ENCODE measurements at places on chromosomes 13 and 19.

- no peak for DNase-seq
Observed at GRCh38 chr13:32545083-32545482, 6.5 kb upstream of the N4BP2L2 start.

DNA sequence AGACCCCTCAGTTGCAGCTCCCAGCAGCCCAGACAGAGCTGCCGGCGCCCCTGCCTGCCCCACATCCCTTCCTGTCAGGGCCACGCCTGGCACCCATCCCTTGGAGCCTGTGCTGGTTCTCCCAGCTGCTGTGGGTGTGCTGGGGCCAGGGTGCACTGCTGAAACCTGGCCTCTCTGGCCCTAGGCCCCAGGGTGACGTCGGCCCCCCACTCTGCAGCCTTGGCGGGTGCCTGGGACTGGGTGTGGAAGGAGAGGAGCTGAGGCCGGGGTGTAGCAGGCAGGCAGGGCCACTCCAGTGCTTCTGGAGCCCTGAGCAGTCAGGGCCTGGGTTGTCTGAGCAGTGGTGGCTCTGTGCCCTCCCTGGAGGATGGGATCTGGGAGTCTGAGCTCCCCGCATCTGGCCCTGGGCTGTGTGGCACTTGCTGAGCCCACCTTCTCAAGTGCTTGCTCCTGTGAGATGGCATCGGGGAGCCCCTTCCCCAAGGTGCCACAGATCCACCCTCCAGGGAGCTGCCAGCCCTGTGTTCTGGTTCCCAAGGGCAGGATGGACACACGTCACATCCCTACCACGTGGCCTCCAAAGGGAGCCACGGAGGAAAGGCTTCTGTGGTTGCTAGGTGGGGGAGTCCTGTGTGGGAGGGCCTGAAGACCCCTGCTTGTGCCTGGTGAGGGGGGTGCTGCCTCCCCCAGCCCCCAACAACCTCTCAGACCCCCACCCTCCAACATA, 5.2 kb downstream of the PLEKHJ1 start:
- no peak for DNase-seq

DNA sequence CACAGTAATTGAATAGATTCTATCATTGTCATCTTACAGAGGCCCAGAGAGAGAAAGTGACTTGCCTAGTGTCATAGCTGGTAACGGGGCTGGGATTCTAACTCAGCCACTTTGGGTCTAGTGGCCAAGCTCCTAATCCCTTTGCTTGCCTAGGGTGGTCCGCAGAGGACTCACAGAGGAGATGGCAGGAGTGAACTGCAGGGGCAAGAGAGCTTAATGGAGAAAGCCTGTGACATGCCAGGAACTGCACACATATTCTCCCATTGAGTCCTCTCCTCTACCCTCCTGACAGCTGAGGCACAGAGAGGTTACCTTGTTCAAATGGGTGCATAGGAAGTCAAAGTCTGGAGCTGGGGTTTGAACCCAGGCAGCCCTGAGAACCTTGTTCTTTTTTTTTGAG, 2.7 kb downstream of the LSR start:
- DNase-seq, result no peak

DNA sequence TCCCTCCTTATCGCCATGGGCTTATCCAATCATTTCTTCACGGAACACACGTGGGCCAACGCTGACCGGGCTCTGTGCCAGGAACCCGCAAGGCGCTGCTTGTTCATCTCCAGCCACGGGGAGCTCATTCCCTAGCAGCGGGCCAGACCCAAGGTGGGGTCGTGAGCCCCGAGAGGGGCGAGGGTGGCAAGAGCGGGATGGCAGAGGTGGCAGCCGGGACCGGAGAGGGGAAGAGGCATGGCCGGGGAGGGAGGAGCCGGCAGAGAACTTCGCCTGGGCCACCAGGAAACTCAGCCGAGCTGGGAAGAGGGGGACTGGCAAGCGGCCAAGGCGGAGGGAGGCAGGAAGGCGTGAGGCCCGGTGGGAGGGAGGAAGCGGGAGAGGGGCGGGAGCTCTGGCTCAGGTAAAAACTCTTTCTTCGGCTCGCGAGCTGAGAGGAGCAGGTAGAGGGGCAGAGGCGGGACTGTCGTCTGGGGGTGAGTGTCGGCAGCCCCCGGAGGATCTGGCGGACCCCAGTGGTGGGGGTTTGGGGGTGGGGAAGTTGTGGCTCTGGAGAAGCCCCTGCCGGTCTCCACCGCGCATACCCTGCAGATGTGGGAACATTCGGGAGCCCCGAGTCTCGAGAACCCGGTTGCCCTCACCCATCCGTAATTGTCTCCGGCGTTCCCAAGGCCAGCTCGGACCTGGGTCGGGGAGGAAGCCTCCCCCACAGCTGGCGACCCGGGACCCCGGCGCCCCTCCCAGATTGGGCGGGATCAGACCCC, at the start of gene B3GNT3:
Gene B3GNT3 (plus strand): TSS at position 408 of the 764 bp plus-strand sequence. CDS start 12,670 bp downstream, outside the sequence.
- DNase-seq, result no peak

All from NCI-H187 treated with DMSO at 0.1 percent for 48 hours (cell line).